EL (cell line): ENCODE measurements at places on chromosomes 7 and 10.

DNA sequence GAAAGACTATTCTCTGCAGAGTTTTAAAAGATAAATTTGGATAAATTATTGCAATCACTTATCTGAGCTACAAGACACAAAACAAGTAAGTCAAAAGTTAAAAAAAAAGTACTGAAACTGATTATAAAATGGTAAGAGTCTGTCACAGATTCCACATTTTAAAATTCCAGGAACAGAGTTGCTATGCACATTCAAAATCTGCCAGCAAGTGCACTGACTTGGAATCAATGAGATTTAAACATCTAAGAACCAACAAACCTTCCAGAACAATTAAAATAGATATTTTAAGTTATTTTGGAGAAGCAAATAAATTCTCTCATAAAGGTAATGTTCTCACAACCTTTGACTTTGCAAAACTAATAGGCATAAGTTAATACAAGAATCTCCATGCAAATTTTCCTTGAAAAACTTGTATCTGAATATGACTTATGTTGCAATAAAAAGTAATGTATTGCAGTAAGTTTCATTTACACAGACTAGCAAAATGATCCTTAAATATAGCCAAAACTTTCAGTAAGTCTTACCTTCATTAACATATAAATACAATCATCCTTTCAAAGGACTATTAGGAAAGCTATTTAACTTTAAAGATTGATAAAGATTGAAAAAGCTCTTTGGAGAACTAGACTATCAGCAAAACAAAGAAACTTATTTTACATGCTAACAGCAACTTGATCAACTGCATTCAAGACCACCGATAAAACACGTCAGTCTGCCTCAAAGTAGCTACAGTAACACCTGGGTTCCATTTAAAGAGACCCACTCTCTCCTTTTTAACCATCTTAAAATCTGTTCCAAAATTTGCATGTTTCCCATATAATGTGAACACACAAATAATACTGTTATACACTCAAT, 4.4 kb downstream of the ETV1 start:
- no peak for DNase-seq

GRCh38 chr7:41696323-41696916, 6.5 kb downstream of the INHBA start:
- peak; percentile 90 for DNase-seq

GRCh38 chr7:158395780-158396278, 191.8 kb downstream of the PTPRN2 start:
- DNase-seq, result no peak

DNA sequence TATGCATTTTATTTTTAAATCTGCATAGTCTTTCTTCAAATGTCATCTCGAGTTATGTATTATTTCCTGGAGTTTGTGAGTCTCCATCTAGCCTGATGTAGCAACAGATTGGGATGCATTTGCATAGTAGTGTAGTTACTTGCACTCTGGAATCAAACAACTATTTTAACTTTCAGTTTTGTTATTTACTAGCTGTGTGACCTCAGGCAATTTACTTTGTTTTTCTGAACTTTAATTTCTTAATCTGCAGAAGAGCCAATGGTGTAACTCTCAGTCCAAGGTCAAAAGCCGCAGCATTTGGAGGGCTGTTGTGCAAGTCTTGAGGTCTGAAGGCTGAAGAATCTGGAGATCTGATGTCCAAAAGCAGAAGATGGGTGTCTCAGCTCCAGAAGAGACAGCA, 175.8 kb upstream of the SORCS1 start:
- no peak for DNase-seq

- DNase-seq, result peak; percentile 38
Observed at GRCh38 chr10:23994459-23995046, 214.4 kb upstream of the KIAA1217 start.

DNA sequence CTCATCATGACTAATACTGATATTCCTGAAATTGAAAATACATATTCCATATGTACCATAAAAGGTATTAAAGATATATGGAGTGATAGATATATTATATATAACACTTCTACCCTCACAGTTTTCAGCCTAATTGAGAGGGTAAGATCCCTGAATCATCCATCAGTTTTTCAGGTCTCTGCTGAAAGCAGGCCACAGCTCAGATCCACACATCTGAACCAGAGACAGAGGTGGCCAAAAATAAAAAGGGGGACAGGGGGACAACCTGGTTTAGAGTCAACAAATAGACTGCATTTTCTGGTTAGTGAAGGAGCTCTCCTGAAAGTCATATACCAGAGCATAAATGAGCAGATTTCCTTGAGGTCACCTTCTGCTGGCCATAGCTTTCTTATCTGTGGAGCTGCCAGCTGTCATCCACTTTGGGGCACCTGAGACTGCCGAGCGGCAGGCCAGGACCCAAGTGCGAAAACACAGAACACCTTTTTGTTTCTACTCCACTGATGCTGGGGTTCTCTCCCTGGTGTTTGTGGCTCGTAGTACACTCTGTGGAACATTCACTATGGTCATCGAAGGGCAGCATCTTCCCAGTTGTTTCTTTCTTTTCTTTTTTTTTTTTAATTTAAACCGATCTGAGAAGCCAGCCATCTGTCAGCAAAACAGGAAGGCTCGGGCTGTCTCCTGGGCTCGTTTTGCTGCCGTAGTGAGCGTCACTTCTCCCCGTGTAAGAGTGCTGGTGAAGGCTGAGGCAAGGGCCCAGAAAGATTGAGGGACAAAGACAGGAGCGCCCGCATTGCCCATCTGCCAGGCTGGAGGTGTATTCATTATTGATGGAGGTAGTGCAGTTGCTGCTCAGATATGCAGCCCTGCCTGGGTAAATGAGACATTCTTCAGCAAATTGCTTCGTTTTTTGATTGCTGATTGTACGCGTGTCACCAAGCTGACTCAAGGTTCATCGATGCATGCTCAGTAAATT, 13.5 kb downstream of the IKZF1 start:
- no peak for DNase-seq

GRCh38 chr10:14779001-14779651, 4.4 kb upstream of the FAM107B start:
- peak; percentile 86 for DNase-seq

DNA sequence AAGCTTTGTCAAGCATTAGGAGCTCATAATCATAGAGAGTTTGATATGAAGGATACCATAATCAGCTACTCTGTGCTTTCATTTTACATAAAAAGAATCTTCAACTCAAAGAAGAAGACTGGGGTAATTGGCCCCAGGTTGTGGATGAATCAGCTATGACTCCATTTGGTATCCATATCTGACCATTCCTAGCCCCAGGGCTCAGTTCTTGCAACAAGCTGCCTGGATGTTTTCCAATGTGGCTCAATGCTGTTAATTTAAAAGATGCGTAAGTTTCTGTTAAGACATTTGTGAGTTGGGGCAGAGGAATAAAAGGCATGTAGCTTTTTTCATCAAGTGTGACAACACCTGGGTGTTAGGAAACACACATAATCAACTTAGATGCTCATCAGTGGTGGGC, 951.1 kb downstream of the NRG3 start:
- peak; percentile 82 for DNase-seq

DNA sequence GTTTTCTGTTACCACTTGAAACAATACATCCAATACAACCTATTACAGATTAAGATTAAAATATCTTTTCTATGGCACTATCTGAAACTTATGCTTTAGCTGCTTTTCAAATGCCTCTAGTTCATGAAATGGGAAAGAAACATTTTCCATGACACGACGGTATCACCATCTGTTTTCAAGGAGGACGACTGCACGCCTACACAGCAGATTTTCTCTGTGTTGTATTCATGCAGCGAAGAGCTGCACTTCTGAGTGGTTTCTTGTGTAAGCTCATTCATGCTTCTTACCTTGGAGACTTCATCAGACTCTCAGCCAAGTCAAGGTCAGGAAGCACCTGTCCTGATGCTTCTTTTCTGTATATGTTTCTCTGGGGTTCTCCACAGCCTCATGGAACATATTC, 179.2 kb downstream of the DYNC1I1 start:
- DNase-seq, result no peak

DNA sequence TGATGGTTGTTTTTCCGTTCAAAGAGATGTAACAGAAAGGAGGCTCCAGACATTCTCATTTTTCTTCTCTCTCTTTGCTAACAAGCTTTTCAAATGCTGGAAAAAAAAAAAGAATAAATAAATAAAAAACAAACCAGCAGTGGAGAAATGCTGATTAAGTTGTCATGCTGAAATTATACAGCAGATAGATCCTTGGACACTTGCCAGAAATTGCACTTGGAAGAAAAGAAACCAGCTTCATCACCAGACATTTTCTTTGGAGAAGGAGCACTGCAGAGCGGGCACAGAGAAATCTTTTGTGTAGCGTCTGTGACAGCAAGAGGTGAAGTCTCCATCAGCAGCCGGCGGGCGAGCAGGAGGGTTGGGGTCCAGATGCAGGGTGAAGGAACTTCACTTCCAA, 55.8 kb downstream of the CLRN3 start:
- no peak for DNase-seq

DNA sequence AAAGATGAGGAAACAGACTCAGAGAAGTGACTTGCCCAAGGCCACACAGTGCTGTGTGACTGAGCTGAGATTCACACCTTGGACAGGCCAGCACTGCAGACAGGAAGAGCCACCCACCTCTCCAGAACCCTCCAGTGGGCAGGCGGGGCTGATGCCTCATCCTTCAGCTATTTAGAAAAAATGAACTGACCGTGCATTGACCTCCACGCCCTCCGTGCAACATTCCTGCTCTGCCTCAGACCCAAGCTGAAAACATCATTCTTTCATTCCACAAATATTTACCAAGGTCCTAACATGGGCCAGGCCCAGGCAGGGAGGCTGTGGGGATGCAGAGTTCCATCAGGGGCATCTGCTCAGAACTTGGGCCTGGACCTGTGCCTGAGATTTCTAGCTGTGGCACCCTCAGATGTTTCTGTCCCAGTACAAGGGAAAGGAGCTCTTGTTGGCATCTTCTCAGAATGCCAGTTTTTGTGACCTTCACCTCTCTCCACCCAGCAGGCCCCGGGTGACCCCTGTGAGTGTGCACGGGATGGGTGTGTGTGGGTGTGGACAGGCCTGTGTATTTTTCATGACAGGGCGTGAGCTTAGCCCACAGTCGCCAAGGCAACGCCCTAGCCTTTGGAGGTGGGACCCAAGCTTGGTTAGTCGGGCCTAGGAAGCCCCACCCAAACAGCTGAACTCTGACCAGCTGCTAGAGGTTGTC, 6.5 kb downstream of the VSIR start:
- peak; percentile 99 for DNase-seq
